ENCODE measurements at places on chromosomes 7 and 10.

- no peak for DNase-seq
Measured at GRCh38 chr10:99682752-99683151, 23.4 kb downstream of the ENTPD7 start.

- no peak for DNase-seq
Measured at GRCh38 chr10:65940816-65941662, 984.8 kb upstream of the LRRTM3 start.

- no peak for DNase-seq
Measured at GRCh38 chr7:83524277-83525075, 124.5 kb downstream of the SEMA3E start.

- no peak for DNase-seq
Measured at GRCh38 chr10:1119027-1119426, 62.8 kb downstream of the WDR37 start.

Data from activated CD4-positive, alpha-beta T cell treated with anti-CD3 and anti-CD28 coated beads, Interleukin-2, Interleukin-6, amounts not matched to agents 100 ng/mL and 50 ng/mL, durations not matched to agents 16 hours and 8 hours (primary cell).